ENCODE measurements at places on chromosomes 5 and 9.

DNA sequence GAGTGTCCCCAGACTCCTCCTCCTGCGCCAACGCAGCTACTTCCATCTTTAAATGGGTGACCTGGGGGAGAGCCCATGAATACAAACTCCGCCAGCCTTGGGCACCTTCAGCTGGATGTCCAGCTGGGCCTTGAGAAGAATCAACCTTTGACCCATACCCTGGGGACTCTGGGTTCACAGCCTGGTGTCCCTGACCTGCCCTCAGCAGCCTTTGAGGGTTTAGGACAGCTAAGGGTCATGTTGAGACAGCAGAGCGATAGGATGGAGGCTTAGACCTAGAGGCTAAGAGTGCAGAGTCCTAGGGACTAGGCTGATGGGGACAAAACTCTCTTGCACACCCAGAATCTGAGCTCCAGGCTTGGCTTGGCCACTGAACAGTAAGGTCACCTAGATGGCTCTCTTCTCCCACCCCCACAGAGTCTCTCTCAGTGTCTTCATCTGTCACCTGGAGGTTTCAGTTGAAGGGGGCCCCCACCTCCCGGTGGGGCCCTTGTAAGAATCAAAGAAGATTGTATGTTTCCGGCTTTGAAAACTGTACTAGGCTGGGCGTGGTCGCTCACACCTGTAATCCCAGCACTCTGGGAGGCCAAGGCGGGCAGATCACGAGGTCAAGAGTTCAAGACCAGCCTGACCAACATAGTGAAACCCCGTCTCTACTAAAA, 6.7 kb upstream of the AQP3 start:
- no peak for DNase-seq

GRCh38 chr9:135263511-135263910, 176.0 kb downstream of the OLFM1 start:
- no peak for DNase-seq

DNA sequence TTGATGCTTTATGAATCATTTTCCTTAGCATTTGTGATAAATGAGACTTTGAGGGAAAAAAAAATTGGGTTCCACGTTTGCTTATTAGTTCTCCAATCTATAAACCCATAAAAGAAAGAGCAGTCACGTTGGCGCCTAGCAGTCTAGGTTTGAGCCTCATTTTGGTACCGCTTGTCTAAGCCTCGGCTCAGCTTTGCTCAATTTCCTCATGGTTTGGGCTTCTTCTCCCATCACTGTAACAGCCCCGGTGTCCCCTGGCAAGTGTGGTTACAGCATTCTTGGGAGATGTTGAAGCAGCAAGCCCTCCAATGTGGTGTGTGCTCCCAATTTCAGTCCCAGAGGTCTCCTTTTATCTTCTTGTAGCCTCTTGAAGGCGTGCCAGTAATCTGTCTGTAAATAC, 578.4 kb downstream of the CDK5RAP2 start:
- DNase-seq = no peak

- DNase-seq = no peak
Observed at GRCh38 chr5:117892360-117892759, 1096.0 kb downstream of the DTWD2 start.

- no peak for DNase-seq
Observed at GRCh38 chr5:157576678-157577077, 1.1 kb upstream of the ADAM19 start.

GRCh38 chr9:114281473-114282103, 41.3 kb upstream of the ORM1 start:
- no peak for DNase-seq

DNA sequence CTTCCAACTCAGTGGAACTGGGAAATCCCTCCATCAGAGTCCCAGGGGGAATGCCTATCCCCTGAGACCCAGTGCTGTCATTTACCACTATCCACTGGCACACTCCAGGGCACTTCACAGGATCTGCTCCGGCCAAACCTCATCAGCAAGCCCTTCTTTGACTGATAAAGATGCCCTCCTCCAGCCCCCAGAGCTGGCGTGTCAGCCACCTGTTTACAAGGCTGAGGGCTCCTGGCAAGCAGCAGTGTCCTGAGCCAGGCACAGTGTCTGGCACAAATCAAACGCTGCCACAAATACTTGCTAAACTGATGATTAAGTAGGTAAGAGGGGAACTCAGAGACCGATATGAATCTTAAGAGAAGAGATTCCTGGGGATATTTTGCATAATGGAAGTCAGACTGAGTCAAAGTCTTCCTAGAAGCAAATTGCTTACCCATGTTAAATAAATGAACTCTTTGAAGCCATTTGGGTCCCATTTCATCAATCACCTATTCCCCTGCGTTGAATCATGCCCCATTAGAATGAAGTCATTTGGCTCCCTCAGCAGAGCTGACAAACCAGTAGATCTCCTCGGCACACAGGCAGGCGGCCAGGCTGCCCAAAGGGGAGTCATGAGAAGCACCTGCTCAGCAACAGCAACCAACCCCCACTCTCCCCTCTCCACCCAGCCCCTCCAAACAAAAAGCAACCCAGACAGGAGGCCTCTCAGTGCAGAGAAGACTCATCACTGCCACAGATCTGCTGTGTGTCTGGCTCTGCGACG, 97.4 kb downstream of the CDK5RAP2 start:
- DNase-seq = no peak

- no peak for DNase-seq
Observed at GRCh38 chr9:124015661-124016131, 4.1 kb downstream of the LHX2 start.

GRCh38 chr9:88236511-88237478, 98.5 kb upstream of the SPATA31C2 start:
- no peak for DNase-seq

DNA sequence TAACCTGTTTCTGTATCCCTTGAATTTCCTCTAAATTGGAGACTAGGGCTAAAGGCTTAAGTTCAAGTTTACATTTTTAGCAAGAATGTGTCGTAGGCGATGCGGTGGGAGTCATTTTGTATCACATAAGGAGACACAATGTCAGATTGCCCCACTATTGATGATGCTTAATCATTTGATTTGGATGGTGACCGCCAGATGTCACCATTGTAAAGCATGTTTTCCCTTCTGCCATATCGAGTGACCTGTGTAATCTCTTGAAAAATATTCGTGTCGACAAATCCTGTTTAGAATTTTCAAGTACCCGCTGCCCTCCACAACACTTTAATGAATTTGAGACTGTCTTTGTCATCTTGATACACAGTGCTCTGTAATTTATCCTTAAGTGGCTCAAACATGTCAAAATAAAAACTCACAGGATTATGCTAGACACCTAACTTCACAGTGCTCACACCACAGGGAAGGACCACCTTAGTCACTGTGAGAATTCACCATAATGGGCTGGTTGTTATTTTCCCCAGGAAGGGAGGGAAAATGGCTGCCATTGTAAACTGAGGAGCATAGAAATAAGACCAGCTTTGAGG, 34.5 kb upstream of the SLC46A2 start:
- no peak for DNase-seq

GRCh38 chr5:123000731-123001130, 35.8 kb downstream of the PPIC start:
- no peak for DNase-seq

GRCh38 chr5:171481571-171482433, 62.4 kb downstream of the FGF18 start:
- no peak for DNase-seq

- DNase-seq = peak; percentile 83
Observed at GRCh38 chr9:137156567-137157375, 13.1 kb downstream of the LRRC26 start.

DNA sequence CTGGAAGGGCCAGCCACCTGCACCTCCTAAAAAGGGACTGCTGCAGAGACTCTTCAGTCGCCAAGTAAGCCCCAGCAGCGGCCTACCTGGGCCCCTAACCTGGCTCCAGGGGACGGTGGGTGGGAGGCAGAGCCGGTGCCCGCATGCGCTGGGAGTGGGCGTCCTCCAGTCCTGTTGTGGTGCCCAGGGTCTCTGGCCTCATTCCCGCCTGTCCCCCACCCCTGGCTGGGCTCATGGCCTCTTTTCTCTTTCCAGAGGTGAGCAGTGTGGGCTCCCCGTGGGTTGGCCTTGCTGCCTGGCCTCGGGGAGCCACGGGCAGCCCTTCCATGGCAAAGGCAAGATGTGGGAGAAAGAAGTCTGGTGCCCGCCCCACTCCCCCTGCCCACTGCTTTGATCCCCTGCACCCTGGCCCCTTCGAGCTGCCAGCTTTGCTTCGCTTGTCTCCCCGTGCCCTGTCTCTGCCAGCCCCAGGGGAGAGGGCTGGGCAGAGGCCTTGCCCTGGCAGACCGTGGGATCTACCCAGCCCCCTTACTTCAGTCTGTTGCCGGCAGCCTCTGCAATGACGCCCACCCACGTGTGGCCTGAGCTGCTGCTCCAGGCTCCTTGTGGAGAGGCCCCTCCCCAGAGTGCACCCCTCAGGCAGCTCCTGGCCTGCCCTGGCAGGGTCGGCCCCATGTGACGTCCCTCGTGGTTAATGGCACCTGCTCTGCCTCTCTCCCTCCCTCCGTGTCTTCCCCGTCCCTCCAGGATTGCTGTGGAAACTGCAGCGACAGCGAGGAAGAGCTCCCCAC, 5.4 kb upstream of the PRR7 start:
- no peak for DNase-seq

DNA sequence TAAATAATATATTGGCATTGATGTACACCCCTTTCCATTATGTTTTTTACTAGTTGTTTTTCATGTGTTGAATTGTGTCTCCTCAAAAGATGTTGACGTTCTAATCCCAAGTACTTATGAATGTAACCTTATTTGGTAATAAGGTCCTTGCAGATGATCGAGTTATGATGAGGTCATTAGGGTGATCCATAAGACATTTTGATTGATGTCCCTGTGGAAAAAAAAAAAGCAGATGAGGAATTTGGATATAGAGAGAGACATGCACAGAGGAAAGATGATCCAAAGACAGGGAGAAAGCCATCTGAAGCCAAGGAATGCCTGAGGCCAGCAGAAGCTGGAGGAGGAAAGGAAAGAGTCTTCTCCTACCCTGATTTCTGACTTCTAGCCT, 632.7 kb downstream of the TLR4 start:
- no peak for DNase-seq

DNA sequence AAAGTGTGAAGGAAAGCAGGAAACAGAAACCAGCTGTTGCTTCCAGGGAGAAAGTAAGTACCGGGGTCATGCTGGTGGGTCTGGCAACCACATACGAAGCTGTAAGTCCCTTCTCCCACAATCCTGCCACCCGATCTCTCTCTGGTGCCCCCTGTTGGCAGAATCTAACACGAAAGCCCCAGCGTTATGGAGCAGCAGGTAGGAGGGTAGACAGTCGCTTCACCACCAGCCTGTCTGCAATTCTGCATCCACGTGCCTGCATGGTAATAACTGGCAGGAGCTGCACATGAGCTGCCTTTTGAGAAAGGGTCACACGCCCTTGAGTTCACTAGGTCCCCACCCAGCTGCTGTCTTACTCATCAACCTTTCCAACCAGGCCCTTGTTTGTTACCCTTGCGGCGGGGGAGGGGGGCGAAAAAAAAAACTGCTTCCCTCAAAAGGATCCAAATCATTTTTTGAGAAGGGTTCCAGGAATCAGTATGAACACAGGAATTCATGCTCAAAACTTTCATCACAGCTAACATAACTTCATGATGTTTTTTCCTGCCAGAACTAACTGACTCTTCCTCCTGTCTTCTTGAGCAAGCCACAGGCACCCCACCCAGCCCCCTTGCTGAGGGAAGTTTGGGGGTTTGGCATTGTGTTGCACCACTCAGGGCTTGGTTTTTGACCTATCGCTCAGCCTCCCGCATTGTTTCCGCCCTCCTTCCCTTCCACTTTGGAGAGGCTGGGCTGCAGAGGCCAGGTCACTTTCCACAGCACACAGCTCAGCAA, 19.6 kb upstream of the TMEM252 start:
- peak; percentile 34 for DNase-seq

DNA sequence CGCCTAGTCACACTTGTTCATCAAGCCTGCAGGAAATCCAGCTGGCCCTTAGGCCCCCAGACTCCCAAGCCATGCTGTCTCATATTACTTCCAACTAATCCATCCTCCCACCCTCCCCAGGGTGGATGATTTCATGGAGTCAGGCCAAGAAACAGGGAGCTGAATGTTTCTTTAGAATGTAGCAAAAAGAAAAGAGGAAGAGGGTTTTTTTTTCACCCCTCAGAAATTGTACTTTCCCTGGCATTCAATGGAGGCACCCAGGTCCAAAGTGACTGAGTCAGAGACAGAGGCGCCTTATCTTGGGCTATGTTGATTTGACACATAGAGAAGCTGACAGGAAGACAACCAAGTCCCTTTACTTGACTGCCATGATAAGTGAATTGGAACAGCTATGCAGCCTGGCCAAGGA, 260.2 kb upstream of the NR4A3 start:
- DNase-seq = no peak

All from stimulated activated CD4-positive, alpha-beta T cell treated with anti-CD3 and anti-CD28 coated beads, Interleukin-4, amount 100 ng/mL, for 4 hours (primary cell).